ENCODE measurements at places on chromosomes 3 and 15.

GRCh38 chr15:42274702-42274989, 1.4 kb upstream of the TMEM87A start:
- no peak for DNase-seq

- DNase-seq: peak; percentile 48
Observed at GRCh38 chr15:36831125-36831903, 251.9 kb downstream of the CDIN1 start.

DNA sequence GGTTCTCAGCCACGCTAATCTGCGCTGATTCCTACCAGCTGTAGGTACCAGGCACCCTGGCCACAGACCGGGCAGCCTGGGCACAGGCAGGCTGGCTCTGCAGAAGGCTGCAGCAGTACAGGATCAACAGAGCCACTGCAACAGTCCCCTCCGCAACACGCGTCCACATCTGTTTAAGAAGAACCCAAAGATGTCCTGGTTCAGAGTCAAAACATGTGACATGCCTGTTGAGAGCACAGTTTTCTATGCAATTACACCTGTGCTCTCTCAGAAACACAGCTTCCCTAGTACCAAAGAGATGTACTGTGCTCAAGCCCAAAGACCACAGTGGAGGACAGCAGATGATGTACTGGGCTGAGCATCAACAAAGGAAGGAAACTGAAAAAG, 18.8 kb downstream of the LRIG1 start:
- no peak for DNase-seq

- no peak for DNase-seq
Observed at GRCh38 chr15:79629687-79630086, 197.6 kb downstream of the MINAR1 start.

DNA sequence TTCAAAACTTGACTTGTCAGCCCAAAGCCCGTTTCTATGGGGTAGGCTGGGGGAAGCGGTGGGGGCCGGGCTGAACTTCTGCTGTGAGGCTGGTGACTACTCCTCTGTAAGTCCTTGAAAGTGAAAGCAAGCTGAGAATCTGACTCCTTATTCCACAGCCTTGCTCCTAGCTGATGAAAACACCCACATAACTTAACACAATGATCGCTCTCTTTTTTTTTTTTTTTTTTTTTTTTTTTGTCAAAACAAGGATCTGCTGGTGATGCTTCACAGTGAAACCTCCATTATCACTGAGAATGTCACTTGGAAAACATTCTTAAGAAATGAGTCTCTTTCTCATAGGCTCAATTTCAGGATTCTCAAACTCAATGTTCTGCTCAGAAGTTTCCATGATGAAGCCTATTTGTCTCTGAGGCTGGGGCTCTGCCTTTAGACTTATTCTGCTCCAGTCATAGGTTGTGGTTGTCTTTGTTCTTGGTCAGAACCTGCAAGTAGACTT, 31.4 kb upstream of the TKT start:
- DNase-seq: peak; percentile 15

- no peak for DNase-seq
Observed at GRCh38 chr3:10600296-10600714, 94.9 kb upstream of the ATP2B2 start.

DNA sequence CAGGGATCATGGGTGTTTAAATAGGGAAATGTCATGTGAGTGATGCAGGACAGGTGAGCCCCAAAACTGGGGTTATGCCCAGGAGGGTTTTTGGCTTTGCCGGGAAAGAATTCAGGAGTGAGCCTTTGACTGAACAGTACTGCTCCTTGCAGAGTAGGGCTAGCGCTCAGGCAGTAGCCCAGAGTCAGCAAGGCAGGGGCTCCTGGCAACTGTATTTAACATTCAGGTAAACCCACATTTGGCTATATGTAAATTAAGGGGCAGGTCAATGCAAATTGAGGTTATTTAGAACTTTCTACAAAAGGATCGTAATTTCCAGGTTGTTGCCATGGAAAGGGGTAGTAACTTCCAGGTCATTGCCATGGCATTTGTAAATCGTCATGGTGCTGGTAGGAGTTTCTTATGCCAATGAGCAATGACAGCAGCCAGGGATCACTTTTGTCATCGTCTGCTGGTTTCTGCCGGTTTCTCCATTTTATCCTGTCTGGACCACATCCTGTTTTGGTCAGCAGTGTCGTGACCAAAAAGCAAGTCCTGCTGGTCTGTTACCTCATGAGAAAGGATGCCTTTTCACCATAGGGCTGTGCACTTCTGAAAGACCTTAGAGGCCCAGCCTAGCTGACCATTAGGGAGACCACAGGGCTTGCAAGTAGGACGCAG, 24.3 kb downstream of the MTHFS start:
- no peak for DNase-seq

GRCh38 chr15:88623061-88623460, 1.9 kb downstream of the AEN start:
- DNase-seq: peak; percentile 34

DNA sequence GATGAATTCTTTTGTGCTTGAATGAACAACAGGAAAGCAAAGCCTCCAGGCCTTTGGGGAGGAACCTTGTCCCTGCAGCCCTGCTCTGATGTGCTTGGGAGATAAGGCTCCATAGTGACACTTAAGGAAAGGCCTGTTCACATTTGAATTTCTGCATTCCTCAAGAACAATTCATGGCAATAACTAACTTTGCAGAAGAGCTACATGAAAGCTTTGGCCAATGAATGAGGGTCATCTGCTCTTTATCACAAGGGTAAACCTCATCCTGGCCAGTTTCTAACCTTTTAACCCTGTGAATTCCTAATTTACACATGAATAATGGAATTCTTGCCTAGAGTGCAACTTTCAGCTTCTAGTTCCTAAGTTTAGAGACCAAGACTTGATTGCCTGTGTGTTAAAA, 5.6 kb downstream of the PRTG start:
- DNase-seq: no peak

GRCh38 chr3:192890347-192891335, 27.0 kb downstream of the MB21D2 start:
- no peak for DNase-seq

- DNase-seq: no peak
Observed at GRCh38 chr15:73755481-73755880, 2.3 kb upstream of the INSYN1 start.

DNA sequence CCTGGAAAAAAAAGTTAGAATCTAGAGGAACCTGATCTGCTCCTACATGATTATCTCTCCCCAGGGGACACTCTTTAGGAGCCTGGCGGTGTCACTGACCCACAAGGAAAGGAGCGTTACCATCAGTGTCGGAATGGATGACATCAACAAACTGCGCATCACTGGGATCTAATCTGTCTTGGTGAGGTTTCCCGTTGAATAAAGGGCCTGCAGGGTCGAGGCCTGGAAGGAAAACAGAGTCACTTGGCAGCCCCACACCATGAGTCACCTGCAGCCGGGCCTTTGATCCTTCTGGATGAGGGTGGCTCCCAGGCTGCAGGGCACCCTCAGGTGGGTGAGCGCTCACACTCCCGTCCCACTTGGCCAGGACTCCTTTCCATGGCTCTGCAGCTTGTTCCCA, 25.0 kb downstream of the LIPH start:
- DNase-seq: no peak

DNA sequence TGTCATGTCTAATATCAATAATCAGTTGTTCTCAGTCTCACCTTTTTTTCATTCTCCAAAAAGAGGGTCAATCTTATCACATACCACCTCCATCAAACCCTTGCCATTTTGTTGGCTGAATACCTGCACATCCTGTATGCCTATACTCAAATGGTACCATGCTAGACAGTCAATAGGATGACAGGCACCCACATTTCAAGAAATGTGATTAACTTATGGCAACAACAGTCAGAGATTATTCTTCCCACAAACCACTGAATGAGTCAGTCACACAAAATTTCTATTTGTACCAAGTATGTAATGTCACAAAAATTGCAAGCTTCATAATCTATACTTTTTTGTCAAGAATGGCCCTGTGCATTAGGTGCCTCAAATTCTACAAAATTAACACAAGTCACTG, 5.1 kb upstream of the SLC27A2 start:
- DNase-seq: no peak

- no peak for DNase-seq
Observed at GRCh38 chr3:171854649-171855305, 11.6 kb downstream of the TMEM212 start.

DNA sequence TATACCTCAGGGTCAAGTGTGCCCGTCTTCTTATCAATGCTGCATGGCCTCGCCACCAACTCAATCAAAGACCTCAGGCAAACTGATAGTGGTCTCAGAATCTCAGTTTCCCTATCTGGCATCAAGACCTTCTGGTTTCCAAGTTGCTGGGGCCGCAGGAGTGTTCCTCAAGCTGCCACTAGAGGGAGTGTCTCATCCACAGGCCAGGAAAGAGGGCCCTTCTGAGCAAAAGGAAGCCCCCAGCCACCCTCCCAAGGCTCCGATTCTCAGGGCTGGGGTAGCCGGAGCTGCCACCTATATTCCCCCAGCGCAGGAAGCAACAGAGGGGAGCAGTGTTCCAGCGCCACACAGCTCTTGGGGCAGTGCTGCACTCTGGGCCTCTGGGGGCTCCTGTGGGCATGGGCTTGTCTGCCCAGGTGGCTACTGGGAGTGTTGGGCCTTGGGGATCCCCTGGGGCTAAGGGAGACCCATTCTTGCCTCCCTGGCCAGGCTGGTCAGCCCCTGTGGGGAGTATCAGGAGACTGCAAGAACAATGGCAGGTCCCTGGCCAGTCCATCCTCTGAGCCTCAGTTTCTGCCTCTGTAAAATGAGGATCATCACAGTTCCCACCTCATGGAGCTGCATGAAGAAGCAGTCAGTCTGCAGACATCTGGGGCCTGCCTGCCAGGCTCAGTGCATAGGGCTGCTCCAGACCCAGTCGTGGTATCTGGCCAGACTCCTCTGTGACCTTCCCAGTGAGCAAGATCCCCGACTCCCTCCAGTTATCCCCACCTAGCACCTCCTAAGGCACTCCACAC, 23.4 kb upstream of the SEC13 start:
- DNase-seq: no peak

- no peak for DNase-seq
Observed at GRCh38 chr3:29949940-29950616, 656.3 kb upstream of the TGFBR2 start.

GRCh38 chr15:69653846-69654245, 201.2 kb downstream of the RPLP1 start:
- DNase-seq: no peak

- DNase-seq: no peak
Observed at GRCh38 chr3:136787349-136787748, 31.6 kb upstream of the SLC35G2 start.

GRCh38 chr3:170689296-170689829, 103.5 kb upstream of the SLC7A14 start:
- DNase-seq: peak; percentile 68

DNA sequence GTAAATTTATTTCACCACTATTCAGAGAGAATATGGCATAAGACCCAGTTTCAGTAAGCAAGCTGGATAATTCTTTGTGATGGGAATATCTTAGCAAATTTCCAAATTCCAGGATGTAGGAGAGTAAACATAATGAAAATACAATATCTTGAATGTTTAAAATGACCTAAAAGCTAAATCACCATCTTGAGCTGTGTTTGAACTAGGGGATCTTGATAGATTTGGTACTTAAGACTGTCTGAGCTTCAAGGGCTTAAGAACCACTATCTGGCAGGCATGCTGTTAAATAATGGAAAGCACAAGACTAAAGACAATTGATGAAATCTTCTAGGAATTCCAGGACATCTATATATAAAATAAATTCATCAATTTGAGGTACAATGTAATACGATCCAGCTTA, 217.7 kb downstream of the ATP8B4 start:
- no peak for DNase-seq

- DNase-seq: peak; percentile 34
Observed at GRCh38 chr15:98983334-98983733, 24.3 kb downstream of the PGPEP1L start.

DNA sequence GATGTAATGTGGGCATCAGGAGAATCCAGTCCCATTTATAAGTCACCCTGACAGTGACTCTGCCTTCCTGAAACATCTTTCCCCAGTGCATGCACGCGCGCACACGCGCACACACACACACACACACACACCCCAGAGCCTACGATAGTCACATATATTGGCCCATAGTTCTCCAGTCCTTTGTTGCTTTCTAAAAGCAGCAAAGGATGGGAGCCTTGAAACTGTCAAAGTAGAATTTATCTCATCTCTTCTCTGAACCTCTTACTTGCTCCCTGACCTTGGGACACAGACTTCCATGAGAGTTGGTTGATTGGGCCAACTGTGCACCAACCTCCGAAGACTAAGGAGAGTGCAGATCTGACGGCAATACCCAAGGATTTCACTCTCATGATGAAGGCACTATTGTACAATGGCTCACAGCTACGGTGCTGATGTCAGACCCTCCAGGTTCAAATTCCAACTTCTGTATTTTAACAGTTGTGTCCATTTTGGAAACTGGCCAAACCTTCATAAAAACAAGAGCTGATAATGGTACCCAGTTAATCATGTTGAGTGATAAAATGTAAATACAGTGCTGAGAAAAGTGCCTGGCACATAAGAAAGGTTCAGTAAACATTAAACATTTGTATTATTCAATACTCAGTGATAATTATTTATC, 8.3 kb downstream of the CPA3 start:
- DNase-seq: no peak

- DNase-seq: no peak
Observed at GRCh38 chr3:25471081-25471768, 43.2 kb downstream of the RARB start.

DNA sequence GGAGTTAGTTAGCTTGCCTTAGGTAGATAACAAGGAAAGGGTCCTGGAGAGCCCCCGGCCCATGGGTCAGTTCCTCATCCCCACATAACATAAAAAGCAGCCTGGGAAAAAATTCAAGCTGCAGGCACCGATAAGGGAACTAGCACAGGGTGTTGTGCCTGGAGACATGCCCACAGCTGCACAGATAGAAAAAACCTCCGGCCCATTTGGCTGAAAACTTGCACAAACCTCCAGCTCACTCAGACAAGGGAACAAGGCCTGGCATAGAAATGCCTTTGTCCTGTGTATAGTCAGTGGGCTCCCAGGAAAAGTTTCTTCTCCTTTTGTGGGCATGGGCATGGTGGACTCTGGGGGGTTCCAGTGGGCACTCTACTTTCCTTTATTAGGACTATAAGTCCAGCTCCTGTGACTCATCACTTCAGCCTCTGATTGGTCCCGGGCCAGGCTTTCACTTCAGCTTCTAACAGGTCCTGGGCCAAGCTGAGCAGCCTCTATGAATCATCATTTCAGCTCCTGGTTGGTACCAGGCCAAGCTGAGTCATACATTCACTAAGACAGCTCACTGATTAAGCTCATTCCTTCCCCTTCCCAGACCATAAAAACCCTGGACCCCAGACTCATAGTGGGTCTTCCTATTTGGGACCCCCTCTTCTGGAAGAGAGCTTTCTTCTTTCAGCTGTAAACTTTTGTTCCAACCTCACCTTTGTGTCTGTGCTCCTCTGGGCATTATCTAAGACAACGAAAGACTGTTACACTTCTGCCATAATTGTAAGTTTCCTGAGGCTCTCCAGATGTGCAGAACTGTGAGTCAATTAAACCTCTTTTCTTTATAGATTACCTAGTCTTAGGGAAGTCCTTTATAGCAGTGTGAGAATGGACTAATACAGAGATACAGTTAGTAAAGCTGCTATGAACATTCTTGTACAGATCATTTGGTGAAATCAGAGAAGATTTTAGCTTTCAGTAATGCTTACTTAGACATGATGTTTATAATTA, 348.0 kb upstream of the DPPA4 start:
- peak; percentile 97 for DNase-seq

All from AG04450 (cell line).